ENCODE measurements at places on chromosomes 6 and 20.

- no peak for DNase-seq
These were observed 81.3 kb upstream of the CD93 start for GRCh38 chr20:23167431-23167830.

DNA sequence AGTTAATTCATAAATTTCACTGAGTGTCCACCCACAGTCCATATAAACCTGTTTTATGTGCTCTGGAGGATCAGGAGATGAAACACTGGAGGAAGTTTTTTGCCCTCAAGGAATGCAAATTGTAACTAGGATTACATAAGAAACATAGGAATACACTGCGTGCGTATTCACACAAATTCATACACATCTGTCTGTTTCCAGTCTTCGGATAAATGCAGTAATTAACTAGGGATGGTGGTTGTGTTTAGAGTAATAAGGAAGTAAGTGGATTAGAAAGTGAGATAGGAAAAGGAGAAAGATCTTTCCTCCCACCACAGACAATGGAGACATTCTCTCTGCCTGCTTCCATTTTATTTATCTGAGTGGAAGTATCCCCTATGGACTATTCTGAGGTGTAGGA lies 35.7 kb upstream of the POPDC3 start:
- no peak for DNase-seq

DNA sequence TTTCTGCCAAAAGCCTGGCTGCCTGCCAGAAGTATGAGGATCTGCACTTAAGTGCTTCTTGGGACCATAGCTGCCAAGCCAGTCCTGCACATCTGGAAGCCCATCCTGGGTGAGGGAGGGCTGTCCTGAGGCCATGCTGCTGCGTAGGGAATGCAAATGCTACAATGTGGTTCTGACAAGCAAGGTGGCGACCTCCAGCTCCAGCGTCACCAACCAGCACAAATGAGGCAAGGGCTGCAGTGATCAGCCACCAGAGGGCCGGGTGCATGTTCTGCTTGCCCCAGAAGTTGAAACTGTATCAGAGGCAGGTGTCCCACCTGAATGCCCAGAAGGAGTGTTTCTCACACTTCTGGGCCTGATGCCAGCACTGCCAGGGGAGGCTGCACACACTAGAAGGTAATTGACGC lies 99.1 kb upstream of the KCNQ5 start:
- DNase-seq: no peak

- DNase-seq: no peak
These were observed 105.2 kb downstream of the OR2B2 start for GRCh38 chr6:27806981-27807440.

DNA sequence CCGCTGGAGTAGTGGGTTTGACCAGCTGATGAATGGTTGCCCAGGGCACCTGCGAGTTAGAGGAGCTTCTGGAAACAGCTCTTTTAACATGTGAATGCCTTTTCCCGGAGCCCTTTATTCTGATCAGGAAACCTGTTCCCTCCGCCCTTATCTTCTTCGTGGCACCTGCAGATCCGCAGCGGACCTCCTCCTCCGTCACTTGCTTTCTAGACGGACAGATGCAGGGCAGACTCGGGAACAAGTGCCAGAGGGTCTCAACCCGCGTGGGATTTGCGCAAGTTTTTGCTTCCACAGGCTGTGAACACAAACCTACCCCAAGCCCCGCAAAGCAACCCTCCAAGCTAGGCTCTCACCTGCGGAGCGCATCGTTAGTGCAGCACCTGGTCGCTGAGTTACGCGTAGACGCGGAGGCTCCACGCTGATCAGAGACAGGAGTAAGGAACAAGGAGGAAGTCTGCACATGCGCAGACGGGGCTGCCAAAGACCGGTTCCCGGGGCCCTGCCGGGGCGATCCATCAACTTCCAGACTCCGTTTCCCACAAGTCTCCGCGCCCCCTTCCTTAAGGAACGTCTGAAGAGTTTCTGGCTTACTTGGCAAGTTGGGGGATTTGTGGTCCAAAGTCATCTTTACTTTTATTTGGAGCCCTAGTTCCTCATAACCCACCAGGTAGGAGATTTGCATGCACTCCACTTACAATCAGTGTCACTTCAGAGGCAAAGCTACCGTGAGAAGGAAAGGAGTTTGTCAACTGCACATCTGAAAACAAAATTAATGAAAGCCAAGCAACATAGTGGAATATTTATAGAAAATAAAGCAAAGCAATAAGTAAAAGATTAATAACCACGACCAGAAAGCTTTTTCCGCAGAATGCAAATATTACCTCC lies 52.7 kb upstream of the ELMO2 start:
- no peak for DNase-seq

GRCh38 chr6:155213611-155214372 lies 50.0 kb upstream of the CLDN20 start:
- no peak for DNase-seq

DNA sequence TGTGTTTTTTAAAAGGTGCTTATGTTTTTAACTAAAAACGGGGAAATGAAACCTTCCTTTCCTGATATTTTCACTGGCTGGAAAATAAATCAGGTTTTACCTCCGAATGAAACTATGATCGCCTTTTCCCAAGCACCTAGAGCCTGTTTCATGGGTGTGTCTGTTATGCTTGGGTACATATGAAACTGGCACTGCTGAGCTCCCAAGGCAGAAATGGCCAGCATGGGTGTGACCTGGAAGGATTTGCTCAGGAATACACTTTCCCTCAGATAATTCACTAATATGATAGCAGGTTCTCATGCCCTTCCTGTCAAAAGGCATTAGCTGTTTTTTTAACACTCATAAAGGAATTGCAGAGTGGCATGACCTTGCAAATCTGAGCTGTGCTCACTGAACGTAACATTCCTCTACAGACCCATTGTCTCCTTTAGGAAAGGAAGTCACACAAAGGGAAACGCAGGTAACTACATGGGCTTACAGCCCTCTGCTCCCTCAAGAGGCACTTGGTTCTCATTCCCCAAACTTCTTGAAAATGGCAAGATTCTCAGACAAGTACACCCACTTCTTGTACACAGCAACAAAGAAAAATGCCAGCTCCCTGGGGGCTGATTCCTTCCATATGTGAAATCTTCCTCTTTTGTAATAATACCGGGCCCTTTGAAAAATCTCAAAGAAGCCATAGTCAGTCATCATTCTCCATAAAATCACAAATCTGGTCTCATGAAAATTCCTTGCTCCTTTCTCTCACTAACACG lies 72.7 kb downstream of the METTL24 start:
- no peak for DNase-seq

DNA sequence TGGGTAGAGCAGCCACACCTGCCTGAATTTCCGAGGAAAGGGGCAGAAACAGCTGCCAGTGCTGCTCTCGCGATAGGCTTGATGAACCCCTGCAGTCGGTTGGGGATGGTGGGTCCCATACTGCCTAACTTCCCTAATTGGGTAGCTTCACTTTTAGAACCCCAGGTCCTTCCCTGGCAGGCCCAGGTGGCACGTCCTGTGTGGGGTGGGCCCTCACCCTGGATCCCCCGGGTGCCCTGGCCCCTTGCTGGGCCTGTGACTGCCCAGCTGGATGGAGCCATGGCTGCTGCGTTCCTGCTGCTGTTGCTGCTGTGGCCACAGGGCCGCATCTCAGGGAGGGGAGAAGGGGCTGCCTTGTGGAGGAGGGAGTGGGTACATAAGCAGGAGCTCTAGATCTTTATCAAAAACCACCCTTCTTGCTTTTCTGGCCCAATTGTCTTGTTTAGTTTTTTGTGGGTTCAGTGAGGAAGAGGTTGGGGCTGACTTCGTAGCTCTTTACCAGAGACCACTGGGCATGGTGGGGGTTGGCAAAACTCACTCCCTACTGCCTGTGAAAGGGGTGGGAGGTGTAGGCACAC lies 19.2 kb downstream of the TREML4 start:
- no peak for DNase-seq

GRCh38 chr6:53825532-53826321 lies 30.9 kb downstream of the LRRC1 start:
- DNase-seq: no peak

DNA sequence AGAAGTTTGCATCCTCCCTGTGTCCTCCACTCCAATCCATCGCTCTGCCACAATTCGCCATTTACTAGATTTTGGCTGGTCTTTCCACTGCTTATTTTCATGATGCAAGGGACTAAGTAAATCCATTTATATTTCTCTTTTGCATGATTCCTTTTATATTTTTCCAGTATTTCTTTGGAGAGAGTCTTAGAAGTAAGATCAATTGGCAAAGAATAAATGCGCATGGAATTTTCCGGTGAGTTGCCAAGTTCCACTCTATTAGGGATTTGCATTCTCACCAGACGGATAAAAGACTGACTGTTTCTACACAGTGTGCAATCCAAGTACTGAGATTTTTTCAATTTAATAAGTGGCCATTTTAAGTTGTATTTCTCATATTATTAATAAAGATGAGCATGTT lies 91.7 kb upstream of the PHACTR3 start:
- DNase-seq: no peak

DNA sequence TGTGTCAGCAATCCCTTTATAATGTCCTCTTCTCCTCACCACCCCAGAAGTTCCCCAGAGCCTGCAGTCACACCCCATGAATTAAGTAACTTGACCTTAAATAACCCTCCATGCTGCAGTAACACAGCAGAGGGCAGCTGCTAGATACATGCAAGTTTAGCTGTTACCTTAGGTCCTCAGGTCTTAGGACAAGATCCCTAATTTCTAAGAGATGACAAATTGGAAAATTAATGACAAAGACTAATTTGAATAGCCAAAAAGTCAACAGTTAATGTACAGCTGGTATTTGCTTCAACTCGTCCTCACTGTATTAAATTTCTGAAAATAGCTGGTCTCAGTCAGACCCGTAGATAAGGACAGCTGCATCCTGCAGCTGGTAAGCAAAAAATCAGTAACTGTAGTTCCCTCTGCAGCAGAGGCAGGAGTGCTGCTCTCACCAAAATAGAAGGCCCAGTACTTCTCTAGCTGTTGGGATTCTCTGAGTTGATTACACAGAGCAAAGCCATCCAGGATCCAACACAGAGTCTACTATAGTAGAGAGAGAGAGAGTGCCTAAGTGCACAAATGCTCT lies 62.4 kb downstream of the TNFRSF21 start:
- DNase-seq: no peak

GRCh38 chr6:89952686-89953085 lies 58.4 kb downstream of the GJA10 start:
- no peak for DNase-seq

DNA sequence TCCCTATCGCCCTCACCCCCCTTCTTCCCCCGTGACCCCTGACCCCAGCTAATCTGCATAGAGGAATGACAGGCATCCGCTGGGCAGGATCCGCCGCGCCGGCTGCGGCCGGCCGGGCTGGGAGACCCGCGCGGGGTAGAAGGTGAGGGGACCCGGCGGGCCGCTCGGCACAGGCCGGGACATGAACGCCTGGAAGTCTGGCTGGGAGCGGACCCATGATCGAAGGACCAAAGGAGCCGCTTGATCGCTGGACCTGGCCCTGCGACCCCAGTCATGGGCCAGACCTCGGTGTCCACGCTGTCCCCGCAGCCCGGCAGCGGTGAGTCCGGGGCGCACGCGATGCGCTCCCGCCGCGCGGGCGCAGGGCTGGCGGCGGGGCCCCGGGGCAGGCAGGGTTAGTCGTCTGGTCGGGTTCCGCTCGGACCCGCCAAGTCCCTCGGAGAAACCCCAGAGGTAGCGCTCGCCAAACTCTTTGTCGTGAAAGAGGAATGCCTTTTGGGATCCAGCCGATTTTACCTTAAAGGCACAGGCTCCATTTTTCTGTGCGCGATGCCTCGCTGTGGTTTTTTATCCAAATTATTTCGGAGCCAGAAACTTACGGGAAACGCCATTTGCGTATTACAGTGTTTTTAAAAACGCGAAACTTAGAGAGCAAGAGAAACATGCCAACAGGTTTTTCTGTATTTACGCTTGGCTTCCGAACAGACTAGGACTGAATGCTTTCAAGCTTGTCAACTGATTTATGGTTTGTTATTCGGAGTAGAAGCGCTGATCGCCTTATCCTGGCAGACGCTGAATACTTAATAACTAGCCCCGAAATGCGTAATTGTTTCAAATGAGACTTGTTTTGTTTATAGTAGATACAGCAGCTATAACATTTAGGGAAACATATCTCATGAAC lies at the start of gene PHACTR2:
TSS of gene PHACTR2 (plus strand) at position 75 of the 901 bp plus-strand sequence. CDS start at position 274, 199 bp downstream.
- no peak for DNase-seq

DNA sequence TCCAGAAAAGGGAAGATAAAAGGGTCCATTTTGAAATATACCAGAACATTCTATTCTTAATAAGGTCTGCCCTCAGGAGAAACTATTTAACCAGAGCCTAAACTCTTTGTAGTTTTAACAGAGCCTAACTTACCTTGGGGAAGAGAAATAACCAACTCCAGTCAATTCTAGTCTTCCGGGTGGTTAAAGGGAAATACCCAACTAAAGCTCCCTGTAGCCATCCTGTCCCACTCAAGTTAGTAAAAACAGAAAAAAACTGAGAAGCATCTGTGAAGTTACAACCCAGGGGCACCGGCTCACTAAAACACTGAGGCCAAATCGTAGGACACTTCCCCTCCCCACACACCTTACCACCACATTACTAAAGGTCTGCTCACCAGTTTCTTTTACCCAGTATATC lies 23.7 kb downstream of the CEP85L start:
- DNase-seq: no peak

DNA sequence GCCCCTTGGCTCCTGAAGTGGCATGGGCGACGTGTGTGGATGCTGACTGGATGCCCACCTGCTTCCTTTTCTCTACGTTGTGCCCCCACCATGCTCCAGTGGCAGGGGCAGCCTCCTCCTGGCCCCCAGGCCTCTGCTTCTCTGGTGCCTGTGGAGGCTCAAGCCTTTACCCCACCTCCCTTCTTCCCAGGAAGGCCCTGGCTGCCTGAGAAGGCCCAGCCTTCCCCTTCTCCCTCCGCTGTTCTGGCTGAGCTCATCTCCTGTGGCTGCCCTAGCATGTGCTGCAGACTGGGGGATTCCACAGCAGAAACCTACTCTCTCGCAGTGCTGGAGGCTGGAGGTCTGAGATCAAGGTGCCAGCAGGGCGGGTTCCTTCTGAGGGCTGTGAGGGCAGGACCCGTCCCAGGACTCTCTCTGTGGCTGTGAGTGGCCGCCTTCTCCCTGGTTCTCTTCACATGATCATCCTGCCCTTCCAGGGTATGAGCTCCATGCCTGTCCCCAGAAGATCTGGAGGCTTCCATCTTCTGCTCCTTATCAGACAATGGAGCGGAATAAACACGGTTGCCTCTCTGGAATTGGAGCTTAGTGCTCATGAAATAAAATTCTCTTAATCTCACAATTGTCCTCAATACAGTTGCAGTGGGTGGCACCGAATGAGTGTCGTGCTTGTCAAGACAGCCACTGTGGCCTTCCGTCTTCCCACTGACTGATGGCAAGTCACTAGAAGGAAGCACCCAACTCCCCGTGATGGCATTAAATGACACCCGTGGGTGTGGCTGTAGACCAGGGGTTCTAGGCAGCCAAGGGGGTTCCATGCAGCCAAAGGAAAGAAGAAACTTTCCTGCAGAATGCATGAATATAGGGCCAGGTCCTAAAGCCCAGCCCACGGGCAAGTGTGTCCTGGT lies 25.1 kb downstream of the PHACTR3 start:
- DNase-seq: no peak

GRCh38 chr20:3997446-3997845 lies 17.9 kb downstream of the RNF24 start:
- DNase-seq: no peak

- no peak for DNase-seq
These were observed 29.1 kb upstream of the SCML4 start for GRCh38 chr6:107853230-107853629.

All from esophagus squamous epithelium (tissue), 5 donors.